ENCODE measurements at places on chromosomes 12 and 14.

GRCh38 chr12:90499795-90500194 is 455.2 kb downstream of the CCER1 start:
- no peak for DNase-seq

- no peak for DNase-seq
Measured at GRCh38 chr12:124864326-124864752, 675 bp upstream of the SCARB1 start.

DNA sequence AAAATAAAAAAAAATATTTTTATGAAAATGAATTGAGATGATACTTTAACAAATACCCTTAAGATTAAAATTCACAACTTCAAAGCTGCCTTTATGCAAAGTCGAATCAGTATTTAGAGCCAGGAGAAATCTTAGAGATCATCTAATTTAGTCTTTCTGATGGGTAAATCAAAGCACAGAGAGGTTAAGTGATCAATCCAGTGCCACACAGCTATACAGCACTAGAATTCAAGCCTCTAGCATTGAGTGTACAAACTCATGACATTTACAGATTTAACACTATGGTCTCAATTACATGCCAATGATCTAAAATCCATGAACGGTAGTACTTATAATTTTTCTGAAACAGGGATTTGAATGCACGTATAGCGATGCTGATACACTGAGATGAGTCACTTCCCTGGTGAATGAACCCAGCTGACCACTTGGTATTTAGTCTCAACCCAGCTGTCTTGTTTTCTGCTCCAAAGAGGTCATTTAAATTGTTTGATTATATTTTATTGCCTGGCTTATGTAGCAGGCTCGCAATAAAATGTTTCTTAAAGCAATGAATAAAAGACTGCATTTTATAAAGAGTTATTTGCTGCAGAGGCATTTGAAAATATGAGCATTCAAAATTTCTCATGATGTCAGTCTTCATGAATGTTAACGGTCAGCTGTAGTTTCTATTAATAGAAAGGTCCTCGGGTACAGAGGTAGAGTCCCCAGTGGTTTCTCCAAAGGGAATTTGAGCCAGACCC is 152.4 kb upstream of the PRICKLE1 start:
- DNase-seq, result no peak

DNA sequence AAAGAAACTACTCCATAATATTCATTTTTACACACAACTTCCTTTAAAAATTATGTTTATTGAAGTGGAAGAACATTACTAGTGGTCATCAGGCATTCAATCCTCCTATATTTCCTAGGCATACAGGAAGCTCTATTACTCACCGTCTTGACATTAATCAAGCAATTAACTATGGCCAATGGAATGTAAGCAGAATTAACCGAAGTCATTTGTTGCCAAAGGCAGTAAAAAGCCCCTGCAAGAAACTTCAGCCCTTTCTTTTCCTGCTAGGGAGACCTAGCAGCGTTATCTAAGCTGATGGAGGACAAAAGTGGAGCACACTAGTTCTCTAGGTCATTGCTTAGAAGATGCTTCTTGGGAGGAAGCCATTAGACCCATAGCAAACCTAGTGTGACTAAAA is 399.6 kb downstream of the KCNH5 start:
- DNase-seq, result no peak

GRCh38 chr14:88975926-88976325 is 151.5 kb downstream of the TTC8 start:
- DNase-seq, result no peak

- no peak for DNase-seq
Measured at GRCh38 chr12:53483979-53484377, 15.3 kb downstream of the MAP3K12 start.

DNA sequence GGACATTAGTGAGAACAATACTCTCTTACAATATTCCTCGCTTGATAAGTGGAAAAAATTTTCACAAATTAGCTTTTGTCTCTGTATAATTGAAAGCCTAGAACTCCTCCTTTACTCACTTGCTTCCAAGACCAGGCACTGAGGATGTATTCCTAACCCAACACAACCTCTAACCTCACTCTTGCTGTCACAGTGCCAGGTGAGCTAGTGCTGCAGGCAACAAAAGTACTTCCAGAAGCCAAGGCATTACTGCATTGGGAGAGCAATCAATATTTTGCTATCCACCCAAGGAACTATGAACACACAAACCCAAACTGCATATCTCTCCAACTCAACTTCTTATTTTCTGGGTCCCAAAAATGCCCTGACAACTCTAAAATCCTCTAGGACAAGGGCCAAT is 1081.0 kb downstream of the VRK1 start:
- DNase-seq, result no peak

DNA sequence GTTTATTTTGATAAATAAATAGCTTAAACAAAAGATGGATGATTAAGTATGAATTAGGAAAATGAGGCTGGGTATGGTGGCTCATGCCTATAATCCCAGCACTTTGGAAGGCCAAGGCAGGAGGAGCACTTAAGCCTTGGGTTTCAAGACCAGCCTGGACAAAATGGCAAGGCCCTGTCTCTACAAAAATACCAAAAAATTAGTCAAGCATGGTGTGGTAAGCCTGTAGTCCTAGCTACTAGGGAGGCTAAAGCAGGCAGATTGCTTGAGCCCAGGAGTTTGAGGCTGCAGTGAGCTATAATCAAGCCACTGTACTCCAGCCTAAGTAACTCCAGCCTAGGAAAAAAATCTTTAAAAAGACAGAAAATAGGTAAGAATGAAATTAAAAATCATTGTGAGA is 96.0 kb downstream of the BCL2L14 start:
- no peak for DNase-seq

- no peak for DNase-seq
Measured at GRCh38 chr14:24311837-24312615, 724 bp downstream of the LTB4R start.

DNA sequence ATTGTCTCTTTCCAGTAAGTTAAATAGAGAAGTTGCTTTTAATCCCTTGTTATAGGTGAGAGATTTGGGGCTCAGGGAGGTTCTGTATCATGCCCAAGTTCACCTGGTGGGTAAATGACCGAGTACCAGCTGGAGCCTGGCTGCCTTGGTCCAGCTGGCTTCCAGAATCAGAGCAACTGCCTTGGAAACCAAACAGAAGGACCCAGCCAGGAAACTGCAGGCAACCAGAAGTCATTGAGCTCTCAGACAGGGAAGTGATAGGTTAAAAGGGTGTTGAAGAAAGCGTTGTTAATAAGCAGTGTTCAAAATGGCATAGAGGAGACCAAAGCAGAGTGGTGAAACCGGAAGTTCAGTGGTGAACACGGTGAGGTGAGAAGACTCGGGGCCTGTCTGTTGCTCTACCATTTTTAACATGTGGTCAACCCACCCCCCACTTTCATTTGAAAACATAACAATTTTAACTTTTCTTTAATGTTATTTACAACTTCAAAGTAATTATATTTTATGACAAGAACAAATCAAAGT is 54.9 kb downstream of the PLEKHG7 start:
- DNase-seq, result no peak

- DNase-seq, result no peak
Measured at GRCh38 chr14:97219431-97220017, 422.3 kb downstream of the VRK1 start.

GRCh38 chr12:29012673-29013072 is 136.4 kb upstream of the FAR2 start:
- no peak for DNase-seq

DNA sequence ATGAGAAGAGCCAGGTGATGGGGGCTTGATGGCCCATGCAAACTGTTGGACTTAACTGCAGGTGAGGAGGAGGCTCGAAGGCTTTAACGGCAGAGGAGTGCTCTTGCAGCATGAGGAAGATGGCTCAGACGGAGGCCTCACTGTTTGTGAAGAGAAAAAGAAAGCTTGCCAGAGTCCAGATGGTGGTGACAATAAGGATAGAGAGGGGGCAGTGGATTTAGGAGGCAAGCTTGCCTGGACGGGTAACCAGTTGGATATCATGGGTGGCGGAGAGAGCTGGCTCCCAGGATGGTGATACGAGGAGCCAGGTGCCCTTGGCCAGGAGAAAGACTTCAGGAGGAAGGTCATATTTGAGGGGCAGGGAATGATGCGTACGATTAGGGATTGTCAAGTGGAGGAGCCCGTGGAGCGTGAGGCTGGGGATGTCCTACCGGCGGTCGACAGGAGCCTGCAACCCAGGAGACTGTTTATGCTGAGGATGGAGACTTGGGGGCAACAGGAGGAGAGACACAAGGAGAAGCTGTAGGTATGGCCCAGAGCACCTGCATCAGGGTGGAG is 71.8 kb downstream of the CACNA1C start:
- DNase-seq, result no peak

DNA sequence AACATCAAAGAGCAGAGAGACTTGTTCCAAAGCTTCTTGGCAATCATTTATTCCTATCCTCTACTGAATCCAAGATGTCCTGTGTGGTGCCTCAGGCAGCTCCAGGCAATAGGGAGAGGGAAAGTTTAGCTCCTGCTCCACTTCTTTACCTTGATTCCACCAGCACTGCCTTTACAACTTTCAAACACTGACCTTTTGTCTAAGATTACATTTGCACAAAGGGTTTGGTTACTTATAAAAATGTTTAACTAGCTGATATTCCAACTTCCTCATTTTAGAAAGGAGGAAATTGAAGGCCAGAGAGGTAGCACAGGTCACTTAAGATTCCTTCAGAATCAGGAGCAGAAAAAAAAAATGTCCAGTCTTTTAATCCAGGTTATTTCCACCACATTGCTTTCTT is 192.7 kb downstream of the BTG1 start:
- DNase-seq, result no peak

DNA sequence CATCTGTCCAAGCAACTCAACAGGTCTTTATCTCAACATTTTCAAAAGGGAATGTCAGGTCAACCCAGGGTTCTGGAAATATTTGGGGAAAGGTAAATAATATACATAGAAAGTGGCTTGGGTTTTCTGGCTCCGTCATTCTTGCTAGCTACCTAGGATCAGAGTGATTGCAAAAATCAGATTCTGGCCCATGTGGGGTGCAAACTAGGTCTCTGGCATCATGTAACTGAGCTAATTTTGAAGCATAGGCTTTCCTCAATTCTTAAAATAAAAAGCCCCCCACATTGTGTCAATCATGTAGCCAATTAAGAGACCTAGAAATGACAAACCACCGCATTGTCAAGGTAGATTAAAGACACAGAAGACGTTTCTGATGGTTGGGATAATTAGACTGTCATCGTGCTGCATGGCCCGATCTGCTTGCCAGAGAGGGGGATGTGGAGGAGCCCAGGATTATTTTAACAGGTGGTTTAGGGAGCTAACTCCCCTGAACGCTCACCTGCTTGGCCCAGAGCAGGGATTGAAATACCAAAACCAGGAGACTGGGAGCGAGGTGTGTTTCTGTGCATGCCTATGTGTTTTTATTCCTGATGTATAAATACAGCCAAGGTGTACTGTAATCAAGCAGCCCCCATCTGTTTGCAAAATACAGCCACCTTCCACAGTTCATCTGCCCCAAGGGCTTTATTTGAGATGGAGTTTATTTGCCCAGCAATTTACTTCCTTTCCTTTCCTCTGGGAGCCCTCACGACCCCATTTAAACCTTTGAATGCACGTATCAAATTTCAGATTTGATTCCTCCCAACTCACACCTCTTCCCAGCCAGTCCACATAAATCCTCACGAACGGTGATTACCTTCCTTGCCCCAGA is 189.5 kb downstream of the TTC8 start:
- DNase-seq, result peak; percentile 50

GRCh38 chr12:115828168-115828567 is 449.3 kb downstream of the MED13L start:
- DNase-seq, result no peak

- DNase-seq, result peak; percentile 88
Measured at GRCh38 chr12:124517260-124518050, 50.0 kb downstream of the NCOR2 start.

GRCh38 chr12:2691006-2691344 is 103.8 kb upstream of the FKBP4 start:
- no peak for DNase-seq

DNA sequence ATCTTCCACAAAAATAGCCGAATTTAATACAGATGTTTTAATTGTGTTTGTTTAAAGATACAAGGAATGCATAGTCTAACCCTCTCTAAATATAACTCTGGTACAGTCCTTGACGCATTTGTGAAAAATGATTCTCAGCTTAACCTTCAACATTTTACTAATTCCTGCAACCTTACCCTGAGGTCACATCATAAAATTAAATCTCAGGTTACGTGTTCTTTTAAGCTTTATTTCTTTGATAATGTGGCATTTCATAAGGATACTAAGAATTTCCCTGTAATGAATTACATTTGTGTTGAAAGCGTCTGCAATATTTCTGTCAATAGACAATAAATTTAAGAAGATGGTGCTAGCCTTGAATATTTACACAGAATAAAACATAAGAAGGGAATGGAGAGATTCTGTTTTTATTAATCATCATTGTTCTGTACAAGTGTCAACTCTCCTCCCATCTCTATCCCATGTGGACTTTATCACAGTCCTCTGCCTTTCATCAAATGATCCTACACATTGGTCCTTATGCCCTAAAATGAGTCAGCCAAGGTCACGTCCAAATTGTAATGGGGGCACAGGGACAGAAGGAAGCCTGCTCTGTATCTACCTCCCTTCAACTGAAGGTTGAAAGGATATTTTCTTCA is 769.3 kb upstream of the FLRT2 start:
- no peak for DNase-seq

- DNase-seq, result no peak
Measured at GRCh38 chr12:124293286-124294003, 1.4 kb upstream of the RFLNA start.

- DNase-seq, result peak; percentile 93
Measured at GRCh38 chr14:77181603-77182437, at the start of gene TMEM63C. Gene TMEM63C, plus strand, starts transcription at chr14:77181798. Its CDS starts 37,016 bp downstream, at chr14:77218814.

DNA sequence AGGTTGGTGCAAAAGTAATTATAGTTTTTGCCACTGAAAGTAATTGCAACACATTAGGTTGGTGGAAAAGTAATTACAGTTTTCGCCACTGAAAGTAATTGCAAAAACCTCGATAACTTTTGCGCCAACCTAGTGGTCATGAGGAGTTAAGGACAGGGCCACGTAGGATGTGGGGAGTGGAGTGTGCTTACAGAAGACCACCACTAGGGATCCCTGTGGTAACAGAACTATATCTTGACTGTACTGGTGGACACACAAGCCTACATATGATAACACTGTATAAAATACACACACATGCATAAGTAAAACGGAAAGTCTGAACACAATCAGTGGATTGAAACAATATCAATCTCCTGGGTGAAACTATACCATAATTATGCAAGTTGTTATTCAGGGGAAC is 187.4 kb upstream of the ABCD2 start:
- DNase-seq, result no peak

GRCh38 chr12:104352106-104352713 is 48.7 kb downstream of the EID3 start:
- no peak for DNase-seq

- no peak for DNase-seq
Measured at GRCh38 chr14:96263347-96264199, 7.6 kb downstream of the BDKRB1 start.

DNA sequence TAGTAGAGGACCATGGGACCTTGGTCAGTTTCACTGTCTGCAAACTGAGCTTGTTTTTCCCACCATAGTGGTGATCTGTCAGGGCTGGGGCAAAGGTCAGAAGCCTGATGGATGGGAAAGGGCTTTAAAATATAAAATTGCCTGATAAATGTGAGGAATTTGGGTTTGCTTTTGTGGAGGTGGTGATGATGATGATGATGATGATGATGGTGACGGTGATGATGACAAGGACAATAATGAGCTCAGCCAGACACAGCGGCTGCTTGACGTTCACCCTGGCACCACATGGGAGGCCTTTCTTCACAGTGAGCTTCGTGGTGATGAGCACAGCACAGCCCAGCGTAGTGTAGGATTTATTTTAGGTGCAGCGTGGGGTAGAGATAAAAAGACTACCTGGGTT is 243.7 kb downstream of the SLC41A2 start:
- DNase-seq, result no peak

GRCh38 chr14:77618381-77618970 is 2.0 kb upstream of the SPTLC2 start:
- no peak for DNase-seq
